Activated CD4-positive, alpha-beta T cell treated with anti-CD3 and anti-CD28 coated beads, Interleukin-2, amount 50 U/mL, for 48 hours (primary cell): ENCODE measurements at places on chromosomes 1 and 21.

DNA sequence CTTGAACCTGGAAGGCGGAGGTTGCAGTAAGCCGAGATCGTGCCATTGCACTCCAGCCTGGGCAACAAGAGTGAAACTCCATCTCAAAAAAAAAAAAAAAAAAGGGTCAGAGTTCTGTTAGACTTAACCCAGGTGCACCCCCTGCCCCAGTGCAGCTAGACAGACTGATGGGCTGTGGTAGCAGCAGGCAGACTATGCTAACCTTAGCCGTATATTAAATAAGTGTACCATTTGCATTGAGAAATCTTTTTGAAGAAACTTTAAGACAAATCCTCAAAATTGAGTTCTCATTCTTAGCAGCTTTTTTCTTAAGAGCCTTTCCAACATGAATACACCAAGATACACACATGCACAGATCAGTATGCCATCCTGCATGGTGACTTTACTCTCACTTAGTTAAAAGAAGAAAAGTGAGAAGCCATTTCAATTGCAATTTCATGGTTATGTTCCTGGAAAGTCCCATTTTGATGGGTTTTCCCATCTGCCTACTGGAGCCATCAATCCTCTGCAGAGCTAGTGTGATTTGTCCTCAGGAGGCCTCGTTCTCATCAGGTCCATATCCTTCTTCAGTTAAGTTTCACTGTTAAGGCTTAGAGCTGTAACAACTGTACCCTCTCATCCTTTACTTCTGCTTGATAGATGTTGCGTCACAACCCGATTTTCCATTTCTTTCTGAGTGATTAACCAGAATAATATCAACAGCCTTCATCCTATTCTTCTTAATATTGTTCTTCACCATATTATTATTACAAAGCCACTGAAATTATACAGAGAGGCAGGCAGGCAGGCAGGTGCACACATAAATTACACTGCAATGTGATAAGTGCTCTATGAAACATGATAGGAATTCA lies 7.3 kb downstream of the FCRLB start:
- no peak for DNase-seq

DNA sequence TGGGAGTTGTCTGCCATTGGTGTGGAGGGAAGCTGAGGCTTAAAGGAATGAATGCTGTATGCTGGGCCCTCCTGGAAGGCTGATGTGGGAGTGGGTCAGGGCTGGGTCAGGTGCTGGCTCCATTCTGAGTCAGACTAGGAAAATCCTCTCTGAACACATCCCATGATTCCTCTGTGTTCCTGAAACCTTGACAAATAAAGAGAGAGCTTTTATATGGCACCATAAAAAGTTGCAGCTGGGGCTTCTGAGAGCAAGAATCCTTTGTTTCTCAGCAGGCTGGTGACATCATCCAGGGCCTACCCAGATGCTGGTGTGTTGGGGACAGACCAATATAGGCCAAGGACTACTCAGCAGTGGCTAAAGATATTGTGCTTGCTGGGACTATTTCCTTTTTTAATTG lies 27.8 kb upstream of the NFASC start:
- no peak for DNase-seq

DNA sequence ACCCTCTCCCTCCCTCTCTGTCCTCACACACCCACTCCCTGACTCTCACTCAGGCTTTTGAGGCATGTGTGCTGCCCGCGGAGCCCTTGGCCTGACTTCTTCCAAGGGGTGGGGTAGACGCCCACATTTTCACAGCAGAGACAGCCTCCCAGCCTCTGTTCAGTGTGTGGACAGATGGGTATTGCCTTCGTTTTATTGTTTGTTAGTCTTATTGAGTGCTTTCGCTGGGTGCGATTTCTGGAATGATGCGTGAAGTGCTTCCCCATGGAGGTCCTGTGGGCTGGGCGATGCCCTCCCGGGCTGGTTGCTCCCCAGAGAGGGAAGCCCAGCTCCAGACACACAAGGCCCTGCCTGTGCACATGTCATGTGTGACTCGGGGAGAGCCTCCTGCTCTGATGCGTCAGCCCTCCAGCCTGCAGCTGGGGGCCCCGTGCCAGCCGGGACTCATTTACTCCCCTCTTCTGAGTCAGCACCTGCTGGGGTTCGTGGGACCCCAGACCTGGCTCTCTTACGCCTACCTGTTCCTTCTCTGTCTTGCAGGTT lies 14.7 kb downstream of the PDXK start:
- peak; percentile 25 for DNase-seq

DNA sequence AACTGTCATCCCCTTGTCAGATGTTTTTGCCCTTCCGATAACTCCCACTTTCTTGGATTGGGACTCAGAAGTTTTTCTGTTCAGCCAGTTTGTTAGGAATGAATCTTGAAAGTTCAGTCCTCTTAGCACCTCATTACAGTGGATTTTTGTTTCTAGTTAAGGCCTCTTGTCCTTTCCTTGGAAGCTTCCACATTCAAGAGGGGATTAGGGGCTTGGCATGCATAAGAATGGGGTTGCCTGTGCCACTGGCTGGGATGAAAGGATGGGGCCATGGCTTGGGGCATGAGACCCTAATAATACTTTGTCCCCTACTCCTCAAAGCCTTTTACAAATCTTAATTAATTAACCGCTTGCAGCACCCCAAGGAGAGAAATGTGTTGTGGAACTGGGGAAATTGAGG lies 2.4 kb upstream of the DHDDS start:
- no peak for DNase-seq

DNA sequence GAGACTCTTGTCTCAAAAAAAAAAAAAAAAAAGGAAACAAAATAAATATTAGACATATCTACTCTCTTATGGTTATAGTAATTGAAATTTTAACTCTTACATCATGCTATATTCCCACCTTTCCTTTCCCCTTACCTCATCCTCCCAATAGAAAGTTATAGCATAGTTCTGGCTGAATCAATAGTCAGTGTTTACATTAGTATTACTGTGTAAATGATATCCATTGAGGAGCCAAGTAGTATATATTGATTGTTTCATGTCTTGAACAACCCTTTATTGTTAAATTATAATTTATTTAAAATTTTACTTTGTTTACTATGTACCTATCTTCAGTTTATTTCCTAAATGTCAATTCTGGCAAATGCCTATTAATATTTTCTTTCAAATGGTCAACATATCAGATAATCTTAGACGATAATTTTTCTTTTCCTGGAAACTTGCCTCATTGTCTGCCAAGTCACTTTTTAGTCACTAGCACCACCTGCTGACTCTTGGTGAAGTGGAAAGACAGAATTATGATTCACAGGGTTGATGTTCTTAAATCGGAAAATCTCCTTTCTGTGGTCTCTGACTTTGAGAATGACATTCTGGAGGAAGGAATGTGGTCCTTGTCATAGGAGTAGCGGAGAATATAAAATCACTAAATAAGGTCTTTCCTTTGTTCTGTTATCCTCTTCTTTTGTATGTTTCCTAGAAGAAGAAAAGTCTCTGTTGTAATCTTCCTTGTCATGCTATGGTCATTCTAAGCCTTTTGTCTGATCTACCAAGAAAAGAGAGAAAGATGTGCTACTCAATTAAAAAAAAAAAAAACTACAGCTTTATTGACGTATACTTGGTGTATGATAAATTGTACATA lies 8.6 kb downstream of the HJV start:
- DNase-seq = no peak

- no peak for DNase-seq
Measured at GRCh38 chr1:183349201-183349711, 68.9 kb downstream of the NMNAT2 start.
